ENCODE measurements at places on chromosomes 7 and 10. TPM values are rescaled to one million over a fixed set of nuclear protein-coding genes. Genes with fewer than 3 reads are reported as not detected.
A peak's percentile ranks its signal among the peaks of the same experiment; 100 is the strongest.

GRCh38 chr7:91050677-91051076 is 213.6 kb upstream of the FZD1 start:
- no peak for DNase-seq

DNA sequence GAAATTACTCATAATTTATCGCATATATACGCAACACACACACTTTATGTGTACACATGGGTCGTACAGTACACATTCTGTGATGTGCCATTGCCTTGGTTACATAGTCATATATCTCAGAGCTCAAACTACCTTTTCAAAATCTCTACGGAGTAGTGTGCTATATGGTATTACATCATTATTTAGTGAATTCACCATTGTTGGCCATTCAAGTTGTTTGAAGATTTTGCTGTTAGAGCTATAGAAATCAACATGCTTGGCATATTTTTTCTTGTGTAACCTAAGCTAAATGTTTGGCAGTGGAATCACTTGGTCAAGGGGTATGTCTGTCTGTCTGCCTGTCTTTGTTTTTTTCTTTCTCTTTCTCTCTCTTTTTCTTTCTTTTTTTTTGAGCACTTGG is 42.0 kb upstream of the MMD2 start:
- DNase-seq, result no peak

Gene SERPINE1
- total RNA-seq, result 0.89 TPM

DNA sequence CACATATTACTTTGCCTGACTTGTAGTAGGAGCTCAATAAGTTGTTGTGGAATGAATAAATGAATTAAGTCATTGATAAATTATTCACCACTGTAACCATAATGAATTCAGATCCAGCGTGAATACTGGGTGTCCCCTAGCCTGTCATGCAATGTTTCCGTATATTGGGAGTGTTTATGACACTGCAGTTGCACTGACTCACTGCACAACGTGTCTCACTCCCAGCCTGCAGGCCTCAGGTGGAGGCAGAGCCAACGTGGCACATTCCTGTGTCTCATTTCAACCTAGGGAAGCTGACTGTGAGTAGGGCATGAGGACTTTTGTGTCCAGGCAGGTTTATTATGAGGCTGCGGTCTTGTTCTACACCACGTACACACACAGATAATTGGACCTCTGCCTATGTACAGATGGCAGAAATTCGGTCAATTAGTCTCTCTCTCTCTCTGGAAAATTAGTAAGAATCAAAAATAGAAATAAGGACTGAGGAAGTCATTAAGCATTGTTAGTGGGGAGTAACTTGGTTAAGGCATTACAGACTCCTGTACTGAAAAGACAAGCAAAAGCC is 299.1 kb upstream of the IGFBP3 start:
- DNase-seq, result no peak

- DNase-seq, result no peak
Measured at GRCh38 chr7:105788816-105789349, 87.5 kb downstream of the ATXN7L1 start.

GRCh38 chr10:86402283-86402941 is 35.8 kb upstream of the GRID1 start:
- peak; percentile 66 for DNase-seq

DNA sequence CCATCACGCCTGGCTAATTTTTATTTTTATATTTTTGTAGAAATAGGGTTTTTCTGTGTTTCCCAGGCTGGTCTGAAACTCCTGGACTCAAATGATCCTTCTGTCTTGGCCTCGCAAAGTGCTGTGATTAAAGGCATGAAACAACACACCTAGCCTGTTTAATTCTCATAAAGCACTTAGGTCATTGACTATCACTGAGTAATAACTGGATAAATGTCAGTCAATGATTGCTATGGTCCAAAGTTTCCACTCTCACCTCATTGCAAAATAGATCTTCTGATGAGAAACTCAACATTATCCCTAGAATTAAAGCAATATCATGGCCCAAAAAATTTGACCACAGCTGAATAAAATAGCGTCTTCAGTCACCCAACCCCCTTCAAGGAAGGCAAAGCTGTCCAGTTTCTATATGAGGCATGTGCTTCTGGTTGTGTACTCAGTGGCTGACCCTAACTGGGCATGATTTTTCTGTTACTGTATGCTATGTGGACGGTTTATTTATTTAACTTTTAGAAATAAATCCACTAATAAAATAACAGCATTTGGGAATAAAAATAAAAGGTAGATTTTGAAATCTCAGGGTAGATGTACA is 86.5 kb upstream of the LRRN3 start:
- DNase-seq, result no peak

- DNase-seq, result no peak
Measured at GRCh38 chr7:157469181-157470016, 132.6 kb downstream of the DNAJB6 start.

GRCh38 chr7:135501402-135501801 is 8.5 kb downstream of the CNOT4 start:
- no peak for DNase-seq

Gene MOGAT3
- not detected for total RNA-seq

- DNase-seq, result no peak
Measured at GRCh38 chr7:25891591-25891990, 260.4 kb upstream of the NFE2L3 start.

Gene ZNF425
- 1.6 TPM for total RNA-seq

DNA sequence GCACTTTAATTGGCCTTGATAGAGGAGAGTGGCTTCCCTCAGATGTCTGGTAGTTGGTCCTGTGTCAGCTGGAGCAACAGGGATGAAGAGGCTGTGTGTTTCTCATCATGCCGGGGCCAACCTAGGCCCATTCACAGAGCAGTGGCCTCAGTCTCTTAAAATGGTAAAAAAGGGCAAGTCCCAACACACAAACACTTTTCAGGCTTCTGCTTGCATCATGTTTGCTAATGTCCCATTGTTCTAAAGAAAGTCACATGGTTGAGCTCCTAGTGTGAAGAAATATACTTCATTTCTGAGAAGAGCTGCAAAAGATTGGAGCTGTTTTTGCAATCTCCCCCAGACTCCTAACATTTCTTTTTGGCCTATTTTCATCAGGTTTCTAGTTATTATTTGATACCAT is 40.6 kb upstream of the RBAK start:
- no peak for DNase-seq

DNA sequence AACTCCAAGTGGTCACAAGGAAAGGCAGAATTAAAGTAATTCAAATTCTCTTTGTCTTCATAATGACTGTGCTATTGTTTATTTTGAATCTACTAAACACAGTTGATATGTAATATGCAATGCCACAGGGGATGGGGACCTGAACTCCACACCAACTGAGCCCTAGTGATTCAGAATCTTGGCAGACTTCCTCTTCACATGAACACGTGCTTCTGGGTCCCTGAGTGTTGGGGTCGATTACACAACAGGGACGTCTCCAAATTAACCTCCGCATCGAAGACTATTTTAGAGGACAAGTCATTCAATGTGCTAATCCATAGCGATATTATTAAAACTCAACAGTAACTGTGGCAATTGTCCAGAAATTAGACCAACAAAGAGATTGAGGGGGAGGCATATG is 95.3 kb upstream of the CARD11 start:
- DNase-seq, result no peak

- no peak for DNase-seq
Measured at GRCh38 chr7:112088484-112089016, 117.6 kb downstream of the DOCK4 start.

DNA sequence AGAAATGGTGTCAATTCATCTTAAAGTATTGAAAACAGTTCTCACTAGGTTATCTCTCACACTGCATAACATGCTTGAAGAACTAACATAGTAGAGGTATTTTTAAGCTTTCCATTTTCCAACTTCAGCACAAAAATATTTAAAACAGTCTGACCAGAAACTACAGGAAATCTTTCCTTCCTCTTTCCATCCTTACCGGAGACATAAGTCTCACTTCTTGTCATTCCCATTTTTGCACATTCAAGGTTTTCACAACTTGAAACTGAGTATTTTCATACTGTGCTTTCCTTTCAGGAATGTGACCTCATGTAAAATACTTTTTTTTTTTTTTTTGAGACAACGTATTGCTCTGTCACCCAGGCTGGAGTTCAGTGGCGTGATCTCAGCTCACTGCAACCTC is 45.2 kb downstream of the ARHGAP12 start:
- DNase-seq, result no peak

DNA sequence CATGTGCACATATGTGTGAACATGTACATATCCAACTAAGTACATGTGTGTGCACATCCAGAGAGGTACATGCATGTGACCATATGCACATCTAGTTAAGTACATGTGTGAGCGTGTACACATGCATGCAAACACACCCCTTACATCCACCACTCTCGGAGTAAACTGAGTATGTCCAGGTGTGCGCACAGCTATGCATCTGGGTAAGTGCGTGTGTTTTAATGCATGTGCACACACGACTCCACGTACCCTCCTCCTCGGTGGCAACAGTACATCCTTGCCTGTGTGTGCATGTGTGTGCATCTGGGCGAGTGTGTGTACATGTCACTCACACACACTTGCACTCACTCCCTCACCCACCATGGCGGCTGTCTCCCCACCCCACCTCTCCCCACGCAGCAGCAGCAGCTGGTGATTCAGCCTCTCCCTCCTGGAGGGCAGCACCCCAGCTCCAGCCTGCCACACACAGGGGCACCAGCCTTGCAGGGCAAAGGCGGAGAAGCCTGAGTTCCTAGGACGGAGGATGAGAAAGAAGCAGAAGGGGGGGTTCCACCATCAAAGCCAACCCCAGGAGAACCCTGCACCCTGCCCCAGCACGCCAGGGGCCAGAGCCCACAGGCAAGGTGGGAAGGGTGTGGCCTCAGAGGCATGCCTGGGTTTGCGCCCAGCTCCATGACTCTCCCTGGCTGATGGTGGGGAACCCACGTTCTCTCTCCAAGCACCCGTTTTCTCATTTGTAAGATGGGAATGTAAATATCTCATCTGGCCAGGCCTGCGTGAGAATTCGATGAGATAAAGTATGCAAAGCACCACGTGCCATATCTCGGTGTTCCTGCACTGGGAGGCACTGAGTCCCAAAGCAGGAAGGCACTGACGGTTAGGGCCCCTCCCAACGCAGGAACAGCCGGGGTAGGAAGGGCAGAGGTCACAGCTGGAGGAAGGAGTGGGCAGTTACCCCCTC is 27.7 kb upstream of the DNAAF5 start:
- peak; percentile 11 for DNase-seq

DNA sequence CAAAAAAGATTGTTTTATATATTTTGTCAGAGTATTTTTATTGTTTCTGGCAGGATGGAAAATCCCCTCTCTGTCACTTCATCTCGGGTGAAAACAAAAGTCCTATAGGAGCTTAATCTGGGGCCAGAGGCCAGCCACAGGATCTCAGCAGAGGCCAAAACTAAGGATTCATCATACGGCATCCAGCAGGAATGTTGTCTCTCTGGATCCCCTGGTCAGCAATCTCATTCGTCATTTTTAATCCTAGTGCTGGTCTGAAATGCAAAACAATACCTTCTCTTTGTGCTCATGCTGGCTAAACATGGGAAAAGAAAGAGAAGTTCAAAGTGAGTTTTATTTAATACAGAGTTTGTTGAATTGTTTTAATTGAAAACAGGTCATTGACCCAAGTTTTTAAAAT is 482.5 kb upstream of the AUTS2 start:
- no peak for DNase-seq

- no peak for DNase-seq
Measured at GRCh38 chr7:25617673-25618072, 389.4 kb upstream of the NPVF start.

Gene RSPH10B
- total RNA-seq, result 0.68 TPM

Gene LOXL4
- 1.1 TPM for total RNA-seq

DNA sequence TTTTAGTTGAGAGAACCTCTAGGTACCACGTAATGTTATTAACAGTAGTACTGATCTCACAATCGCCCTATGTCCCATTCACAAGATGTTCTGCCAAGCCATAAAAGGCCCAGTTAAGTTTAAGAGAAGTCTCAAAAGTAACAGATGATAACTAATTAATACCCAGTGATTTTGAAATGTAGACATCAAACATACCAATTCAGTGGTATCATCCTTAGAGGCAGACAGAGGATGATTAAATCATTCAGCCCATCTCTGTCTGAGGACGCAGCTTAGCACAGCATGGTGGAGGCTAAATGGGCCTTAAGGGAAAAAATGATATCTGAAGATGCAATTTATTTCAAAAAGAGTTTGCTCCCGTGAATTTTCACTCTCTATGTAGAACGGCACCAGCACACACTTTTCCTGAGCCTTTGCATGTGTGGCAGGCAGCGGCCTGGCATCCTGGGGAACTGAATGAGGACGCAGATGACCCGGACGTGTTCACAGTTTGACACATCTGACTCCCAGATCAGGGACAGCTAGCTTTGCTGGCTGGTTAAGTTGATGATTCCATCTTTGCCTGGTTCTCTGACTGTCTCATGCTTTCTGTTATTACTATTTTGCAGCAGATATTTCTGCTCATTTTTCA is 13.4 kb downstream of the EGFR start:
- DNase-seq, result no peak

Gene HEPACAM2
- total RNA-seq, result not detected

Gene SFTPA1
- not detected for total RNA-seq

- DNase-seq, result peak; percentile 37
Measured at GRCh38 chr10:48517911-48518811, 86.7 kb downstream of the ARHGAP22 start.

DNA sequence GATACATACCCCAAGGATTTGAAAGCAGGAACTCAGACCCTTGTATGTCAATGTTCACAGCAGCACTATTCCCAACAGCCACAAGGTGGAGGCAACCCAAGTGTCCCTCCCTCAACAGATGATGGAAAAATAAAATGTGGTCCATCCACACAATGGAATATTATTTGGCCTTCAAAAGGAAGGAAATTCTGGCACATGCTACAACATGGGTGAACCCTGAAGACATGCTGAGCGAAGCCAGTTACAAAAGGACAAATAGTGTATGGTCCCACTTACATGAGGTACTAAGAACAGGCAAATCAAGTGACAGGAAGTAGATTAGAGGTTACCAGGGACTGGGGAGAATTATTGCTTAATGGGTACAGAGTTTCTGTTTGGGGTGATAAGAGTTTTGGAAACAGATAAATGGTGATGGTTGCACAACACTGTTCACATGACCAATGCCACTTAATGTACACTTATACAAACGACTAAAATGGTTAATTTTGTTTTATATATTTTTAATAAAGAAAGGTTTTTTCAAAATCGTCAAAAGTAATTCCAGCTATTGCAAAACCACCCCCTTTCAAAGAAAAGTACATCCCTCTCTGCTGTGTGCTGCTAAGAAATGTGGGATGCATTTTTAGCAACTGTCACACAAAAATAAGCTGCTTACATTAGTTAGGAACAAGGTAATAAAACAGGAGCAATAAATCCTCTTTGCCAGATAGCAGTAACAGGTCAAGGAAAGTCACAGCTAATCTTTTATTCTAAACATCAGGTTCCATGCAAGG is 85.7 kb downstream of the GRB10 start:
- peak; percentile 68 for DNase-seq

- DNase-seq, result peak; percentile 13
Measured at GRCh38 chr10:122344741-122345258, 29.7 kb upstream of the PLEKHA1 start.

Gene C10orf95
- total RNA-seq, result 0.56 TPM

- no peak for DNase-seq
Measured at GRCh38 chr7:83546586-83546985, 102.4 kb downstream of the SEMA3E start.

Gene ITPRID1
- total RNA-seq, result 21.8 TPM

Gene AGR2
- total RNA-seq, result not detected

Gene TMEM196
- total RNA-seq, result not detected

All from endodermal cell (in vitro differentiated cells).